Progenitor cell of endocrine pancreas (in vitro differentiated cells): ENCODE measurements at places on chromosomes 2 and 18.

DNA sequence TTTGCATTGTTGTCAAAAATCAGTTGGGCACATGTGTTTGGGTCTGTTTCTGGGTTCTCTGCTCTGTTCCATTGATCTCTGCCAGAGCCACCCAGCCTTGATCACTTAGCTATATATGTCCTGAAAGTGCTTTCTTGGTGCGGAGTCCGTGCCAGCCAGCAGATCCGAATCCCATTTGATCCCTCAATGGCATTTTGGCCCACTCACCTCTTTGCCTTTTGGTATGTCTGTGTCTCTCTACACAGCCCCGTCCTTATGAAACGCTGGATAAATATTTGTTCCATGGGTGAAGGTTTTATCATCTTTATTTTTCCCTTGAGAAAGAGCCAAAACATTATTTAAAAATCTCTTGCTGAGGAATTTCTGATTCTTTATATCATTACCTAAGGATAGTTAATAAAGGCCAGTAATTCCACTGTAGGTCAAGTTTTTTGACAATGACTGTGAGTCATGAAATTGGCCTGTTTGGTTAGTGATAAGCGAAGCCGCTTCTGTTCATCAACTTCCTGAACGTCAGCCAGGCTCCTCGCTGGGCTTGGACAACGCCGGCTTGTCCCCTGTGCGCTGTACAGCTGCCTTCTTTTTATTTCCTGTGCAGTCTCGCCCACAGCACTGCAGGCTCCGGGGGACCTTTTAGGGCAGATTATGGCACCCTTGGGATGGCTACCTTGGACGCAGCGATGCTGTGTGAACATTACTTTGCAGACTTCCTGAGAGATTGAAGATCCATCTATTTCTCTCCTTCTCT, 24.9 kb downstream of the MTCL1 start:
- DNase-seq = no peak

GRCh38 chr2:234989183-234989701, 37.4 kb downstream of the SH3BP4 start:
- no peak for DNase-seq

DNA sequence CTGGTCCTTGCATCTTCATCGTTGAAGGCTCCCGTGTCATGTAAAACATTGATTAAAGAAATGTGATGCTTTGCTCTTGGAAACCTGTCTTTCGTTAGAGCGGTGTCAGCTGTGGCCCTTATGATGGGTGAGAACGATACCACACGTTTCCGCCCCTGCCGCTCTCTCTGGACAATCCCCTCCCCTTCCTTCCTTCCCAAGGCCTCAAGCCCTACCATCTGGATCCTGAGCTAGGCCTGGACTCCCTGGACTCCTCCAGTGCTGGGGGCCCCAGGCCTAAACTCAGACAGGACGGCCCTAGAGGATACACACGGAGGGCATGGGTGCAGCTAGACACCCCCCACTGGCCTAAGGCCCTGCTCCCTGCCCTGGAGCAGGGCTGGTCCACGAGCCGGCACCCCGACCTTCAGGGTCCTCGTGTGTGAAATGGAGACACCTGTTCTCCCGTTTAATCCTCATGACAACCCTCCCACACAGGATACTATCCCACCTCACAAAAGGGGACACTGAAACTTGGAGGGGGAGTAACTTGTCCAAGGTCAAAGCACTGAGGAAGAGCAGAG, 13.2 kb downstream of the BIN1 start:
- no peak for DNase-seq

GRCh38 chr2:62292190-62292589, 96.3 kb downstream of the B3GNT2 start:
- DNase-seq = no peak

GRCh38 chr2:113173542-113174375, at the start of gene PSD4:
Gene PSD4 (plus strand): TSS chr2:113173971. CDS start chr2:113182457, 8,486 bp downstream.
- DNase-seq = no peak

DNA sequence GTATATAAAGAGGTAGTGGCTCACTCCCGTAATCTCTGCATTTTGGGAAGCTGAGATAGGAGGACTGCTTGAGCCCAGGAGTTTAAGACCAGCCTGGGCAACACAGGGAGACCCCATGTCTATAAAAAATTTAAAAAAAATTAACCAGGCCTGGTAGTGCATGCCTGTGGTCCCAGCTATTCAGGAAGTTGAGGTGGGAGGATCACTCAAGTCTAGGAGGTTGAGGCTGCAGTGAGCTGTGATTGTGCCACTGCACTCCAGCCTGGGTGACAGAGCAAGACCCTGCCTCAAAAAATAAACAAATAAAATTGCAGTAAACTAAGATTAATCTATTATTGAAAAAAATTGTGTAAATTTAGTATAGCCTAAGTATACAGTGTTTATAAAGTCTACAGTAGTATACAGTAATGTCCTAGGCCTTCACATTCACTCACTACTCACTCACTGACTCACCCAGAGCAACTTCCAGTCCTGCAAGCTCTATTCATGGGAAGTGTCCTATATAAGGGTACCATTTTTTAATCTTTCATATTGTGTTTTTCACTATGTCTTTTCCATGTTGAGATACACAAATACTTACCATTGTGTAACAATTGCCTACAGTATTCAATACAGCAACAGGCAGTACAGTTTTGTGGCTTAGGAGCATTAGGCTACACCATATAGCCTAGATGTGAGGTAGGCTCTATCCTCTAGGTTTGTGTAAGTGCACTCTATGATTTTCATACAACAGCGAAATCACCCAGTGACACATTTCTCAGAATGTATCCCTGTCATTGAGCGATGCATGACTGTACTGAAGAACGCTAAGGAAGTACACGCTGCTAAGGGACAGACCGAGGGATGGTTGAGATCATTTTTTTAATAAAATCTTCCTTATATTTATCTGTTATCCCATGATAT, 10.4 kb upstream of the MAP4K3 start:
- no peak for DNase-seq

DNA sequence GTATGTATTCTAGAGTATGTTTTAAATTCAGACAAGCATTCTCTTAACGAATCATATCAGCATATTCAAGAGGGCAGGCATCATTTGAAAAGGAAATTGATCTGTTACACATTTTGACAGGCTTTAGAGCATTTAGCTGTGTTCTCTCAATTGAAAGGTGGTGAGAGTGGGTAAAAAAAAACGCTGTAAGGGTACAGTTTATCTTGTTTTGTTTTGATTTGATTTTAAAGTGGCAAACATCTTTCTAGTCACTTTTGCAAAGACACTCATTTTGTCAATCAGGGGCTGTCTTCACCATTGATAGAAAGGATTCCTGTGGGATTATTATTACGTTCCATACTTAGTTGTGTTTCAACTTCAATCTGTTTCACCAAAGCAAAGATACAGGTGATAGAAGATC, 2.2 kb downstream of the CDH19 start:
- DNase-seq = no peak
